ENCODE measurements at places on chromosomes 3 and 15. TPM values are rescaled to one million over a fixed set of nuclear protein-coding genes. Genes with fewer than 3 reads are reported as not detected.

Gene FOXL2NB
- not detected for polyA plus RNA-seq

Gene RASGRP1
- polyA plus RNA-seq = 13.5 TPM

Gene IL20RB
- 0.33 TPM for polyA plus RNA-seq

Gene CLRN1
- polyA plus RNA-seq = not detected

Gene MAN2A2
- 54.5 TPM for polyA plus RNA-seq

Gene PLA2G4D
- 0.13 TPM for polyA plus RNA-seq

Gene TMCO5A
- not detected for polyA plus RNA-seq

DNA sequence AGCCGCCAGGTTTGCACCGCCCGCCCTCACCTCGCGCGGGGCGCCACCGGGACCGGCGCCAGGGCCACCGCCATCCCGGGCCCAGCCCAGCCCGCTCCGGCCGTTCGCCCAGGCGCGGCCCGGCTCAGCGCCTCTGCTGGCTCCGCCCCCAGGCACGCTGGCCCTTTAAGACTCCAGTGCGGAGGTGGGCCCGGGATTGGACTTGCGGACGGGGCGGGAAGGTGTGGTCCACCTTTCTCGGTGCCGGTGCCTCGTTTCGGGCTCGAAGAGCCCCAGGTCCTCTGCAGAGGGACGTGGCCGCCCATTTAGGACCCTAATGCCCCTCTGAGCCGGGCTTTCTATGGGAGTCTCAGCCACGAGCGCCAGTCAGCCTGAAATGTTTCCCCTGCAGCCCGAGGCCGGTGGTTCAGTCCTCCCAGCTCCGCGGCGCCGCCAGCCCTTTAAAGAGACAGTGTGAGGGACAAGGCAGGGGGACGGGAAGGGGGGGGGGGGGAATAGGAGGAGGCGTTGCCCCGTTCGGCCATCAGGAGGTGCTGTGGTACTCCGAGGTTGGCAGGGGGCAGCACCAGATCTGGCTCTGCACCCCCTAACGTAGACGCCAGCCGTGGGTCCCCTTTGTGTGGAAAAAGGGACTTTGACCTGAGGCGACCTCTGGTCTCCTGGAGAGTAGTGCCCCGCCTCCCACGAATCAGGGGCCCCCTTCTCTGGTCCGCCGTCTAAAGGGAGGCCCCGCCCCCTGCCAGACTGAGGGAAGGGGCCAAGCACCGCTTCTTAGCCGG lies 1.0 kb downstream of the HYAL2 start:
- peak; percentile 84 for DNase-seq

DNA sequence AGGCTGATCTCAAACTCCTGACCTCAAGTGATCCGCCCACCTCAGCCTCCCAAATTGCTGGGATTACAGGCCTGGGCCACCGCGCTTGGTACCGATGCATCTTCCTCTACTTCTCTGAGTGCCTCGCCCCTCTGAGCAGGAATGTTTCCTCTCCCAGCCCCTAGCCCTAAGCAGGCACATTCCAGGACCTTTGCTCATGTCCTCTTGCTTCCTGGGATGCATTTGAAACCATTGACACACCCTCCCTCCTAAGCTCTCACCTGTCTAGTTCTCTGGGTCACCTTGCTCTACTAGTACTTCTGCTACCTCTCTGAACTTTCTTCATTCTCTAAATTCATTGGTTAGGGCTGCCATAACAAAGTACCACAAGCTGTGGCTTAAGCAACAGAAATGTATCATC lies 17.9 kb upstream of the UACA start:
- DNase-seq = no peak

GRCh38 chr15:98958918-98959639 lies 48.5 kb downstream of the PGPEP1L start:
- no peak for DNase-seq

GRCh38 chr3:25856902-25857518 lies 67.1 kb downstream of the OXSM start:
- DNase-seq = no peak

DNA sequence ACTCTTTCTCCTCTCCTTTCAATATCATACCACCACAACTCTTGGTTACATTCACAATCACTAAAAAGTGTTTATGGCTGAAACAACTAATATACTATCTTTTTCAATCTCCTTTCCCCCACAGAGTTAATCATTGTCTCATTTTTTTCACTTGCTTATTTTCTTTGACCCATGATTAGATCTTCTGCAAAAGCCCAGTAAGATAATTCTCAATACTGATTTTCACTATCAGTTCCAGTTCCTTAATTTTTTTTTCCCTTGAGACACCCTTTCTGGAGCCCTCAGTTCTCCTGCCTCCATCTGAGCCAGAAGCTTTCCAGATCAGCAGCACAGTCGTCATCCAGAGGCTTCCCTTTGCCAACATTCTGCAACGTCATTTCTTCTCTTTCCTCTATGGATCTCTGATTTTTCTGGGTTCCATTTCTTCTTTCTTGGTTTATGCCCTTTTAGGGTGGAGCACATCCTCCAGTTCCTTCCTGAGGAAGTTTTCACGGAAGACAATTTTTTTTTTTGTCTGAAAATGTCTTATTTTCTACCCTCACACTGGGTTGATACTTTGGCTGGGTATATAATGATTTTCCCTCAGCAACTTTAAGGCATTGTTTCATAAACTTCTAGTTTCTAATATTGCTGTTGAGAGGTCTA lies 88.7 kb upstream of the C15orf39 start:
- DNase-seq = no peak

DNA sequence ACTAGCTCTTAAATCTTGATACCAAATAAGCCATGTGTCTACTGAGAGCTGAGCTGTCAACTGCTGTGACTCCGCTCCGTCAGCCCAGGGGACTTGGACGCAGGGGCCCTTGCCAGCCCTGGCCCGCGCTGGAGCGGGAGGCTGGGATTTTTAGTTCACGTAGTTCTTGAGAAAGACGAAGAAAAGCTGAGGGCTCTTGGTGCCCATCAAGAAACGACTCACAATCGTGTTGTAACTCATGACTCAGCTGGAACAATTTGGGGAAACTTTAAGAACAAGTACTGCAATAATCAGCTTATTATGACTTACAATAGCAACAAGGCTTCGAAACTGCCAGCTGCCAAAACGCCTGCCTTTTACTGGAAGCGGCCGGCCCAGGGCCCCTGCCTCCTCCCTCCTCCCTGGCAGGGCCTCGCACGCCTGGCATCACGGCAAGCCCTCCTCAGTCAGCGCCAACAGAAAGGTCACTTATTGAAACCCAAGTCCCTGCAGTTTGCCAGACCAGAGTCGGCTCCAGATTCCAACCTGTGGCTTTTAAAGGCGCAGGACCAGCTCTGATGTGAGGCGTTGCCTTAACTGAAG lies 60.3 kb downstream of the RGMA start:
- DNase-seq = no peak

- no peak for DNase-seq
These were observed 35.5 kb upstream of the CHMP2B start for GRCh38 chr3:87191641-87192040.

GRCh38 chr3:117541721-117542120 lies 832.1 kb downstream of the TUSC7 start:
- DNase-seq = no peak

DNA sequence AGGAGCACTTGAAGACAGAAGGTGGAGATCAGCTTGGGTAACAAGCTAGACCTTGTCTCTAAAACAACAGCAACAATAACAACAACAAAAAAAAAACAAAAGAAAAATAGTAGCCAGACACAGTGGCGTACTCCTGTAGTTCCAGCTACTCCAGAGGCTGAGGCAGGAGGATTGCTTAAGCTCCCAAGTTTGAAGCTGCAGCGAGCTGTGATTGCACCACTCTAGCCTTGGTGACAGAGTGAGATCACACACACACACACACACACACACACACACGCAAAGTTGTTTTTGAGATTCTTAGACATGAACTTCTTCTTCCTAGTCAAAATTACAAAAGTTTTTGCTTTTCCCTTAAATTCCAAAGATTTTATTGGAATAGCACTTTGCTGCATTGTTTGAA lies 93.0 kb upstream of the IGSF10 start:
- no peak for DNase-seq

- DNase-seq = no peak
These were observed 153.6 kb downstream of the TNIK start for GRCh38 chr3:171306631-171307030.

GRCh38 chr3:186096290-186096689 lies 12.6 kb downstream of the ETV5 start:
- no peak for DNase-seq

- no peak for DNase-seq
These were observed 207.0 kb downstream of the NTRK3 start for GRCh38 chr15:88049506-88049905.

- no peak for DNase-seq
These were observed 18.1 kb upstream of the ZSCAN2 start for GRCh38 chr15:84582583-84583157.

GRCh38 chr3:156321945-156322344 lies 201.6 kb downstream of the KCNAB1 start:
- no peak for DNase-seq

DNA sequence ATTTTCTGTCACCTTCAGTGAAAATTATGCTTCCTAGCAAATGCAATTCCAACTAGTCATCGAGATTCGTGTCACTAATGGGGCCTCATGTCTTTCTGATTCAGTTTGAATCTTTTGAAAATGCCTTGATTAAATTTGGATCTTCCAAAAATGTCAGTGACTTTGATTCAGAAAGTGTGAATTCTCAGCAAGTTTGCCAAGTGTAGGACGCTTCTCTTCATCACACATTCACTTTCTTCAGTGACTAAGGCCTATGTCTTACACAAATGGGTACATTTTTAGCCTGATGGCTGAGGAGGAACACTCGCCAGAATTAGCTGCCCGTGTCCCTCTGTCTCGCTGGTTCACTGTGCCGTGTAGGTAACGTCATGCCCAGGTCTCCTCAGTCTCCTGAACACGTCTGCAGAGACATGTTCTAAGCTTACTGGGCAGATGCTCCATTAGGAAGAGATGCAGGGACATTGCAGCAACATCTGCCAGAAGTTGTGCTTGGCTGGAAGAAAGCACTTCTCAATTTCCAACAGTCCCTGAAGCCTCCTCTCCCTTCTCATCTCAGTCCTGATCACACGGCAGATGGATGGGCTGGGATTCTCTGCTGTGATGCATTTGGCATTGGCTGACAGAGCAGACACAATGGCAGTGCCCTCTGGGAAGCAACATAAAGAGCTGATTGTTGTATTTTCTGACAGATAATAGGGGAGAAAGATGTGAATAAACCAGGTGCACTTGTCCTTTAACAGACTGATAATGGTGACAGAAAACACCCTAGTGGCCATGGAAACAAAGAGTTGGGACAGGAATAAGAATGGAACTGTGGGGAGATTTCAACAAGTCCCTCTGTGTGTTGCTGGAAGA lies 29.1 kb upstream of the LYZL4 start:
- DNase-seq = no peak

GRCh38 chr3:77096966-77097890 lies 57.3 kb downstream of the ROBO2 start:
- no peak for DNase-seq

GRCh38 chr15:25172691-25173090 lies 217.9 kb downstream of the SNRPN start:
- no peak for DNase-seq
